Adipose tissue (tissue), 3 donors: ENCODE measurements at places on chromosomes 3 and 15. TPM values are rescaled to one million over a fixed set of nuclear protein-coding genes. Genes with fewer than 3 reads are reported as not detected.

Gene CIB2
- 2.2 TPM for polyA plus RNA-seq

Gene GATA2
- polyA plus RNA-seq: 26.3 TPM

Gene BNC1
- polyA plus RNA-seq: 1.6 TPM

Gene MYRIP
- polyA plus RNA-seq: 3.1 TPM

Gene DNAH1
- 10.7 TPM for polyA plus RNA-seq

Gene BFSP2
- polyA plus RNA-seq: not detected

Gene ECE2
- polyA plus RNA-seq: not detected

Gene TERC
- not detected for polyA plus RNA-seq

Gene PTX3
- polyA plus RNA-seq: 29.2 TPM

Gene FBXW12
- polyA plus RNA-seq: not detected

Gene MEIS2
- polyA plus RNA-seq: 6.6 TPM

Gene CCRL2
- polyA plus RNA-seq: 0.67 TPM

Gene CCR8
- not detected for polyA plus RNA-seq

Gene HESX1
- polyA plus RNA-seq: 0.61 TPM

Gene DPPA4
- polyA plus RNA-seq: not detected

Gene ALDH1A2
- polyA plus RNA-seq: 1.4 TPM

Gene SEC11A
- polyA plus RNA-seq: 290 TPM
